NCI-H2081 treated with DMSO at 0.1 percent for 48 hours (cell line): ENCODE measurements at places on chromosomes 2 and 18.

- DNase-seq: no peak
Observed at GRCh38 chr2:176090862-176091261, 1.7 kb upstream of the HOXD13 start.

DNA sequence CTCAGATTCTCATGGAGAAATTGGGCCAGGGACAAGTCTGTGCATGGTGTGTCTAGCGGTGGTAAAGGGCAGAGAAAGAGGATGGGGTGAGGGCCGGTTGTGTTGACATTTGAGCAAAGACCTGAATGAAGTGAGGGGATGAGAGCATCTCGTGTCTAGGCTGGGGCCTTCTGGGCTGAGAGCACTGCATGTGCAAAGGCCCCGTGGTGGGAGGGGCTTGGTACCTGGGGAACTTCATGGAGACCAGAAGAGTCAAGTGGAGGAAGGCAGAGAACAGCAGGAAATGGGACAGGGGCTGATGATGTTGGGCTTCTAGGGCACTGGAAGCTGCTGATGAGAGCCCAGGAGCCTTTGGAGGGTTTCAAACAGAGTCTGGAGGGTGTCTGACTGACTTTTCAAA, 76.8 kb downstream of the SH3BP4 start:
- no peak for DNase-seq

DNA sequence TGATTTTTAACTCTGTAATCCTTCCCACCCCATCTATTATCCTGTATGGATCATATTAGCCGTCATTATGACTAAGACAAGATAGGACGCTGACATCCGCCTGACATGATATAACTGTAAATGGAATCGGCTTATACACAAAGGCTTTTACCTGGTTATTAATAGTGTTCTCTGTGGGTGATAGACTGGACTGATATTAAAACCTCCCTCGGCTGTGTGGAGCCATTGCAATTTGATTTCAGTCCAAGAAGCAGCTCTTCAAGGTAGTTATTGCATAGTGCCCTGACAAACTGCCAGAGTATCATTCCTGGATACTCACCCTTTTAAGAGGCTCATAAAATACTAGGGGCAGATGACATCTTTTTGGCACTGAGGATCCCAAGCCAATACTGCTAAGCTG, 226.1 kb upstream of the HNRNPA3 start:
- no peak for DNase-seq

DNA sequence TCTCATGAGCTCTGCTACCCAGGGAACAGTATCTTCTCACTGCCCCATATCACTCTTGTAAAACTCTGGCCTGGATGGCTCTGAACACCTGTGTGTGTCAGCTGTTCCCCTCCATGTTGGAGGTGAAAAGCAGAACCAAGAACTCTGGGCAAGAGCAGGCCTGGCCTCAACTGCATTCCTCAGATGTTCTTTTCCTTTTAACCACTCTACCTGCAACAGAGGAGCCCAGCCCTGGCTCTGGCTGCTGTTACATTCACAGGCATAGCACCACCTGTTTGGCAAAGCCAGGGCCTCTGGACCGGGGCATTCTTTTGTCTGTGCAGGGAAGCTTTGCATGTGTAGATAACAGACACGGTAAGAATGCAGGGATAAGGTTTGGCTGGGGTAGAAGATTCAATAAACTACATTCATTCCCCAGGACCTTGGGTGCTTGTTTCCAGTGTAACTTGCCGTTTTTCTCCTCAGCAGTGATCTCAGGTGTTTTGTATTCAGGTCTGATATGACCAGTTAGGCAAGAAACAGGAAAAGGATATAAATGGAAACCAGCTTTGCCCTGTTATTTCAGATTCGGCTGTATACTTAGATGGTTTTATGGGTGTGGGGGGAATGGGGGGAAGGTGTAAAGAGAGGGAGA, 95.1 kb downstream of the SPTBN1 start:
- DNase-seq: no peak

DNA sequence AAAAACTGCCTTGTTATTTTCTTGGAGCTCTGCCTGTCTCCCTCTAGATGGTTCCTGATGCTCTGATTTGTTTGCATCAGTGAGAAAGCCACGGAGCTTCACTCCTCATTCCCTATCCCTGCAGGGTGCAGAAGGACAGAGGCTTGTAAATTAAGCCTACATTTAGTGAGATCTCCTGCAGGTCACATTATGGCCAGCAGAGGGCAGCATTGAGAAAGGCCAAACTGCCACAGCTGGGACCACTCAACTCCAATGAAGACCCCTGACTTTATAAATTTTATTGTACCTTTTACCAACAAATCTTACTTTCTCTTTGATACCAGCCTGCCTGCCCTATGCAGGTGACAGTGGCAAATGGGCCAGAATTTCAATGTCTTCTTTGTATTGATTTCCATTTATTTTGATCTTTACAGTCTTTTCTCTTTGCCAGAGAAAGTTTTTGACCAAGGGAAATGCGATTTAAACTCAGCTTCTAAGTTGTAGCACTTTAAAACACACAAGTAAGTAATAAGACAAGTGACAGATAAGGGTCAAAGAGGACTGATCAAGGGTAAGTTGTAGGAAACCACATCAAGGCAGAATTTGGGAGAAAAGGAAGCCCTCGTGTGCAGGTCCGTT, 1029.1 kb upstream of the KLHL29 start:
- DNase-seq: no peak

DNA sequence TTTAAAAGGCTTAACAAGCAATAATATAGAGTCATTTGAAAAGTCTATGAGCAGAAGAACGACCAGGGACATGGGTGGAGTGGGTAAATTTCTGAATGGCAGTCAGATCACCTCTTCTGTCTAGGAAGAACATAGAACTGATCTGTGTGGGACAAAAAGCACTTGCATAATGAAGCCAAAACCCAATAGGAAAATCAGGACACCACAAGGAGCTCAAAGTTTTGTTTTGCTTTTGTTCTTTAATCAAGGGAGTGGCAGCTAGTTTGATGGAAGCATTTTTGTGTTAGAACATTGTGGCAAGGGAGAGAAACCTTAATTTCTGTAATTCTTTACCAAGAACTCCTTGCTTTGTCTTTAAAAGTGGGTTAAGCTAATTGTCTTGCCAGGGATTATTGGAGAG, 240.2 kb upstream of the TANK start:
- no peak for DNase-seq

DNA sequence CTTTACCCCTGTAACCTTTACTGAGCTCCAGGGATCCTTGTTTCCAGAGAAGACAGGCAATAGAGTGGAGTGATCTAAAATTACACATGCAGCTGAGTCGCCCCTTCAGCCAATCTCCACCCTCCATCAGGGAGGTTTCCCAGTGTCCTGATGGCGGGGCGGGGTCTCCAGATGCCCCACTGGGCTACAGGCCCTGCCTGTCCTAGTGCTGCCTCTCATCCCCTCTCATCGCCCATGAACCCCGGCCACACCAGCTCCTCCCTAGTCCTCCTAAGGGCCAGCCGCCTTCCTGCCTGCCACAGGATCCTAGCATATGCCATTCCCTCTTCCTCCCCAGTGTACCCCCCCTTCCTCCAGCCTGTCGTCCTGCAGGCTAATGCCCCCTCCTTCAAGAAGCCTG, 144.1 kb upstream of the GLI2 start:
- no peak for DNase-seq

- DNase-seq: no peak
Observed at GRCh38 chr2:106117347-106117746, 76.8 kb downstream of the UXS1 start.

GRCh38 chr2:218962859-218963492, 3.5 kb downstream of the CDK5R2 start:
- peak; percentile 91 for DNase-seq

DNA sequence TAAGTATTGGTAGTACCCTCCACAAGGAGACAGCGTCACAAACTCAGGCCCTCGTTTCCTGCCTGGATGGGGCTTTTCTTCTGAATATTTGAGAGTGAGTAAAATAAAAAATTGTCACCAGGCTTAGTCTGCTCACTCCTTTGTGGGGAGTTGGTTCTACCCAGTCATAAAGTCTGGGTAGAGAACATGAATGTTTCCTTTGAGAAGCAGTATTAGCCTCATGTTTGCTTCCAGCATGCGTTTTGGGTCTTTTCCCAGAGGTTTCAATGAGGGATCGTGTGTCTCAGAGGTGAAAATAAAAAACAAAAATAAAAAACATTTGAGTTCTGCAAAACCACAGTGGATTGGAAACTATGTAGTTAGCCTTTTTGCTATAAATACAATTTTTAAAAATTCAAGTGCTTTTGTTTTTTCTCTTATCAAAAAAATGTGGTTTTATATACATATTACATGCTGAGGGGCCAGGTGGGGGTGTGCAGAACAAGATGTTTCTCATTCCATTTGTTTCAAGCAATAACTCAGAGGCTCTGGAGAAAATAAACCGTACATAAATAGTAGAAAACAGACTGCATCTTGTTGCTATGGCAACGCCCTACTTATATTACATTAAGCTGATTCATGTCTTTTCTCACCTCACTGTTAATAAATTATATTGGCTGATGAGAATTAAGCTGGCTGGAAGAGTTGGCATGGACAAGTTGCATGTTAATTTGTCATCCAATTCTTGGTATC, 225.4 kb upstream of the FBXO11 start:
- no peak for DNase-seq

DNA sequence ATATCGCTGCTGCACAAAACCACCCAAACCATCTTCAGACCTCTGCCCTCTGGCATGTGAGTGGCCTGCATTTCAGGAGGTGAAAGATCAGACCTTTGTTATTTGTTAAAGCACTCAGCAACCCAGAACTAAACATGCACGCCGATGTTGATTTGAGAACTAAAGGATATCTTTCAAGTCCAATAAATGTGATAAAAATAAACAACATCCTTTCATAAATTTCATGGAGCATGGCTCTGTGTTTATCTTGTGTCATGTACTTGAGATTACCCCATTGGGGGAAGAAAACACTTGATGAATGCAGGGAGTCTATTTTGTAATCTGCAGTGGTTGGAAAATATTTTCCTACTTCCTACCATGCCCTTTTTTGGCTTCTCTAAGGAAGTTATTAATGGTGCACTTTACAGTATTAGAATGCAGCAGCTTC, 70.8 kb upstream of the GATA6 start:
- DNase-seq: no peak

DNA sequence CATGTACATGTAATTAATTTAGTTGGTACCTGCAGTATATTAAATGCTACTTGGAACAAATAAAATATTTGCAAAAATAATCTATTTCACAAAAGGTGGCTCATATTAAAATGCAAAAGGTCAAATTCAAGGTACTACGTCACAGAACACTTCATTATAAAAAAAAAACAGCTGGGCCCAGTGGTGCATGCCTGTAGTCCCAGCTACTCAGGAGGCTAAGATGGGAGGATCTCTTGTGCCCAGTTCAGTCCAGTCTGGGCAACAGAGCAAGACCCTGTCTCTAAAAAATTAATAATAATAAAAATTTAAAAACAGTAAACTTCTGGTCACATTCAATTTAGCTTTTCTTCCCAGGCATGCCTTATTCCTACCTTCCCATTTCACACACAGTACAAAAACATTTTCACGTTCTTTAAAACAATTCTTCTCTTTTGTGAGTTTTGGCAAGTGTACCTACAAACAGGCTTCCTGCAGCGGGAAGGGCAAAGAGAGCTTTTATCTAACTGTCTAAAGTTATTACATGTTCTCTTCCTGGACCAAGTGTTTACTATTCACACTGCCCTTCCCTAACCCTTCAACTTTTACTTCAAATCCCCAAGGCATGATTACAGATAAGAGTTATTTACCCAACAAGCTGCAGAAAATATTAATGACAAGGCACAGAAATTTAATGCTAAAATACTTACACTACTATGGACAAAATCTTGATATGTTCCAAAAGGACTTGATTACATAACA, 10.7 kb downstream of the BAZ2B start:
- DNase-seq: no peak

GRCh38 chr18:51614033-51614432, 416.6 kb upstream of the MEX3C start:
- no peak for DNase-seq

- DNase-seq: no peak
Observed at GRCh38 chr18:27604583-27604982, 419.5 kb upstream of the CHST9 start.

DNA sequence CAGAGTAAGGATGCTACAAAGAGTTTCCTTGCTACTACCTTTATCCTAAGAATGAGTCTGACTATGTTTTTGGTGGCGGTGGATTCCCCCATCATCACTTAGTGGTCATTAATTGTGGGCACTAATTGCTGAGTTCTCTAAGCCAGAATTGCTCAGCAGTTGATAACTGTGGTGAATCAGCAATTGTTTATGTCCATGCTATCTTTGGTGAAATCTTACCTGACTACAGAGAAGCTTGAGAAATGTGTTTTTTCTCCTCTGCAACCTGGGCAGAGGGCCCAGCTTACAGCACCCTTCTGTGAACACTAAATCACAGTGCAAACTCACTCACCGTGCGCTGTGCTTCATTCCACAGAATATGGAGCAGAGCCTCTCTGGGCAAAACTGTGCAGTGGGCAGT, 683.6 kb downstream of the CNTNAP5 start:
- no peak for DNase-seq
